ENCODE measurements at places on chromosomes 6 and 20.

DNA sequence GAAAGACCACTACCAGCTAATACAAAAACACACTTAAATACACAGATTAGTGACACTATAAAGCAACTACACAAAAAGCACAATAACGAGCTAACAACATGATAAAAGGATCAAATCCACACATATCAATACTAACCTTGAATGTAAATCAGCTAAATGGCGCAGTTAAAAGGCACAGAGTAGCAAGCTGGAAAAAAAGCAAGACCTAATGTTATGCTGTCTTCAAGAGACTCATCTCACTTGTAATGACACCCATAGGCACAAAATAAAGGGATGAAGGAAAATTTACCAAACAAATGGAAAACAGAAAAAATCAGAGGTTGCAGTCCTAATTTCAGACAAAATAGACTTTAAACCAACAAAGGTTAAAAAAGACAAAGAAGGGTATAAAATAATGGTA lies 86.3 kb downstream of the NUS1 start:
- no peak for DNase-seq

DNA sequence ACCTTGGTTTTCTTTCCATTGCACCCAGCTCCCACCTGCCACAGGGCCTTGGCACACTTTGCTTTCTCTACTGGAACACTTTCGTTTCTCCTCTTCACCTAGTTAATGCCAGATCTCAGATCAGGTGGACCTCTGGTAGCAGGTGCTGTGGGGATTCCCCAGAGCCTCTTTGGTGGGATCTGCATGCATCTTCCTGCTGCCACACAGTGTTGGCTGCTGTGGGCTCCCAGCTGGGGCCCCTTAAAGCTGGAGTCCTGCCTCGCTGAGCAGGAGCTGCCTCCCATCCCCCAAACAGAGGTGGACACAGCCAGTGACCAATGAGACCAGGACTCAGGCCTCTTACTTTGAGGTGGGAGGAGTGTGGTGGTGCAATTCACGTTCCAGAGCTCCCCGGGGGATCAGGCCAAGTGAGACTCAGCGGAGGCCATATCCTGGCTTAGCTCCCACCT lies 28.4 kb downstream of the CEBPB start:
- no peak for DNase-seq

- DNase-seq, result no peak
These were observed 182.7 kb downstream of the PHACTR1 start for GRCh38 chr6:12899046-12899833.

GRCh38 chr6:31737315-31737990 lies 1.1 kb upstream of the CLIC1 start:
- no peak for DNase-seq

GRCh38 chr6:166903500-166903899 lies 52.9 kb downstream of the RNASET2 start:
- no peak for DNase-seq

- DNase-seq, result no peak
These were observed 99.5 kb upstream of the THEMIS start for GRCh38 chr6:128000363-128000762.

DNA sequence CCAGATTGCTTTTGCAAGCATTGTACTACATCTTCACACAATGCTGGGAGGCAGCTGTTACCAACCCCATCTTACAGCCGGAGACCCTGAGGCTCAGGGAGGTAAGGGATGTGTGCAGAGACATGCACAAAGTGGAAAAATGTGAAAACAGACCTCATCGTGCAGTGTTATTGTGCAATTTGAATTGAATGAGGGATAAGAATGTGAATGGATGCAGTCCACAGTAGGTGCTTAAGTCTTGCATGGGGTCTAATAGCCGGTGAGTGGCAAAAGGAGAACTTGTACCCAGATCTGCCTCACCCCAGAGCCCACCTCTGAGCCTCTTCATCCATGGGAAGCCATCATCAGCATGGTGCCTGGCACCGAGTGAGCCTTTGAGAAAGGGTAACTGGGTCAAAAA lies 42.1 kb downstream of the SLC52A3 start:
- no peak for DNase-seq

DNA sequence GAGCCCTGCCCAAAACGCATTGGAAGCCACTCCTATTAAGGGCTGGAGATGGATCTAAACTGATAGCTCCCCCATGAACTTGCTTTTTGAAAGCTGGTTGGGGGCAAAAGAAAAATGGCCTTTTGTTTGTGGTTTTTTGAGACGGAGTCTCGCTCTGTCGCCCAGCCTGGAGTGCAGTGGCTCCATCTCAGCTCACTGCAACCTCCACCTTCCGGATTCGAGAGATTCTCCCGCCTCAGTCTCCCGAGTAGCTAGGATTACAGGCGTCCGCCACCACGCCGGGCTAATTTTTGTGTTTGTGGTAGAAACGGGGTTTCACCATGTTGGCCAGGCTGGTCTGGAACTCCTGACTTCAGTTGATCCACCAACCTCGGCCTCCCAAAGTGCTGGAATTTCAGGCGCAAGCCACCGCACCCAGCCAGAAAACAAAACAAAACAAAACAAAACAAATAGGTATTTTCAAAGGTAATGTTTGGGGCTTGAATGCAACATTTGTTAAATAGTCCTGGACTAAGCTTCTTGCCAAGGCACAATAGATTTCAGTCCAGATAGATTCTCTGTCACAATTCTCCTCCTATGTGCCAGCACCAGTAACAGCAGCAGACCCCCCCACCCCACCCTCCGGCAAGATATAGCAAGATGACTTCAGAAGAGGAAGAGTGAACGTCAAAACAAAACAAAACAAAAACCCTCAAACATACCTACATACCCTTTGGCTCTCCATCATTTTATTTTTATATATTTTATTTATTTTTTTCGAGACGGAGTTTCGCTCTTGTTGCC lies 26.5 kb upstream of the ABT1 start:
- no peak for DNase-seq

DNA sequence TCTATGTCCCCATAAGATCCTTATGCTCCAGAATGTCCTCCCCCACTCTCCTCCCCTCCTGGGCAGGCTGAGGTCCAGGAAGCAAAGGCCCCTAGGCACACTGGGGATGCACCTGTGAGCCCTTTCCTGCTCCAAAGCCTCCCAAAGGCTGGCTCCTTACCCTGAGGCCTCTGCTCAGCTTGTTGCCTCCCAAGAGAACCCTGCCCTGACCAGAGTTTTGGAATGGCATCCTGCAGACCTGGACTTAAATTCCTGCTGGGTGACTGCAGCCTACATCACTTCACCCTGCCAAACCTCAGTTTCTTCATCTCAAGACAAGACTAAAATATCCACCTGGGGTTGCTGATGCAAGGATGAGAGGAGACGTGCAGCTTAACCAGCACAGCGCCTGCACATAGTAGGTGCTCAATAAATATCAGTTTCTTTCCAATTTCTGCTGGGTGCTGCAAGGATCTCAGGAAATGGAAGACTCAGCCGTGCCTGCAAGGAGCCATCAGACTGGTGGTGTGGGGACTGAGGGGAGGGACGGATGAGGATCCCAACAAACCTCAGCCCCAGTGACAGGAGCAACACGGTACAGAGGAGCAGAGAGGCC lies 2.1 kb upstream of the LBP start:
- DNase-seq, result no peak

DNA sequence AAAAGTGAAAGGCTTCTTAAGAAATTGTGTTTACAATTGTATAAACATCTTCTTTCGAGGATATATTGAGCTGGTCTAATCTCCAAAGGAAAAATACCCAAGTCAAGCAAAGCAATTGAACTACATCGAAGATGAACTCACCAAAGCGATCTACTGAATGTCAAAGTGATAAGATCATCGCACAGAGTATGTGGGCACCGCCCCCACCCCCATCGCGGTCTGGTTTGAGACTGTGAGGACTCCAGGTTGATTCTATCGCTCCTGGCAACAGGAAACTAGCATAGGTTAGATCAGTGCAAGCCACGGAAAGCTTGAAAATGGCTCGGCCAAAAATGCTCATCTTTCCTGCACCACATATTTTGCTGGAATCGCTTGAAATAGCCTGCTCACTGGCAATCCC lies 133.2 kb upstream of the RPS6KA2 start:
- DNase-seq, result no peak

- no peak for DNase-seq
These were observed 60.6 kb upstream of the FAM184A start for GRCh38 chr6:119138906-119139541.

GRCh38 chr6:42973926-42974325 lies 5.1 kb downstream of the PEX6 start:
- DNase-seq, result no peak

- no peak for DNase-seq
These were observed 209.8 kb downstream of the TFAP2A start for GRCh38 chr6:10205120-10205519.

DNA sequence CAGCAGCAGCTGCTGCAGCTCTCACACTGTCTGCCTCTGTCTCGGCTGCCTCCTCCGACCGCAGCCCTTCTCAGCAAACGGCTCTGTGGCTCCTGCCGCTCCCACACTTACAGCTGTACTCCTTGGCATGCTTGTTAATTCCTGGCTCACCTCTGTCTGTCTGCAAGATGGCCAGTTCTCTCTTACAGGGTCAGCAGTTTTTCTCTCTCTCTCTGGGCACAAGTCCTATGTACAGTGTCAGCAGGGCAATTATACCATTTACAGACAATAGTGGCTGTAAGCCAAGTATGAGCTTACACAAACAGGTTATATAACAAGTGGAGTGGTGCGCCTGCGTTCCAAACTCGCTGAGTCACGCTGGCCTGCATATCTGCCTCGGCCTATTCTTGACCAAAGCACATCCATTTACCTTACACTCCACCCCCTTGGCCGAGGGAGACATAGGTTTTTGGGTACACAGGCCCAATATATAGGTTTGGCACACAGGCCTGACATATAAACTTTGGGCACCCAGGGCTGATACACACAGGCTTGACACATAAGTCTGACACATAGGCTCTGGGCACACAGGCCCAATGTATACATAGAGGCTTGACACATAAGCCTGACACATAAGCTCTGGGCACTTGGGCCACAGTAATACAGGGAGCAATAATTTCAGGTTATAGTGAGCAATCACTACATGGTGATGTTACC lies 4.4 kb downstream of the ZKSCAN3 start:
- DNase-seq, result peak; percentile 54

DNA sequence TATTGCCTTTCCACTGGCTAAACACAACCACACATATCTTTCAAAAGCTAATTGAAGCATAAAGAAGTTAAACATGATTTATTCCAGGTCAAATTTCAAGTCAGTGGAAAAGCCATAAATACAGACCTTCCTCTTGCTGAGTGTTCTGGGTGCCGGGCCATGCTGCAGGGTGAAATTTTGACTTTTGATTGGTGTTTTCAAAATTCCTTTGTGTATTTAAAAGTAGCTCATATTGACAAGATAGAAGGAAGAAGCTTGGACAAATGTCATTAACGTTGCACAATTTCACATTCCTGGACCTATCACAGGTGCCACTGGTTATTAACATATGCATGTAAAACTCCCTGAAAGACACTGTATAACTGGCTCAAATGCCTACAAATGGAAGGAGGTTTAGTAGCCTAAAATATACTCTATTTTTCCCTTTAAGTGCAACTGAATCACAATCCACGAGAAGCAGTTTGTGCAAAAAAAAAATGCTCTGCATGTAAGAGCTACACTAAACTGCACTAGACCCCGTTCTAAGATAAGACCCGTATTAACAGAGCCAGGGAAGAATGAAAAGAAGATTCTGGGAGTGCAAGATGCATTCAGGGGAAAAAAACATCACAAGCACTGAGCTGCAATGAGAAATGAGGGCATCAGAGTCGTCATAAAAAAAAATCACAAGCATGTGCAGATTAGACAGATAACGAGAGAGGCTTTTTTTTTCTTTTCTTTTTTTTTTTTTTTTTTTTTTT lies 30.4 kb downstream of the ATXN1 start:
- DNase-seq, result no peak

DNA sequence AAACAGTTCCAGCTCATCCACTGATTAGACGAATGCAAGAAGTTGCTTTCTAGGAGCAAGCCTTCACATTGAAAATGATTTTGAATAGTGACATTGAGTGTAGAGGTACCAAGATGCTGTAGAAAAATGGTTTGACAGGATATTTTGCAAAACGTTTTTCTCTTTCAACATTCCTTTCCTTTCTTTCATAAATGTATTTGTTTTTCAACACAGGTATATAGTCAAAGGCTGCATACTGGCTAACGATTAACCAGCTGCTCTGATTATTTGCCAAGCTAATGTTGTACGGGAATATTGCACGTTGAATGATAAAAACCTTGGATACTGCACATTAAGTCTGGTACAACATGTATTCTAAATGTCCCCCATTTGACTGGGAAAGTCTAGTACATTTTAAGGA lies 78.8 kb upstream of the TENT5A start:
- no peak for DNase-seq

DNA sequence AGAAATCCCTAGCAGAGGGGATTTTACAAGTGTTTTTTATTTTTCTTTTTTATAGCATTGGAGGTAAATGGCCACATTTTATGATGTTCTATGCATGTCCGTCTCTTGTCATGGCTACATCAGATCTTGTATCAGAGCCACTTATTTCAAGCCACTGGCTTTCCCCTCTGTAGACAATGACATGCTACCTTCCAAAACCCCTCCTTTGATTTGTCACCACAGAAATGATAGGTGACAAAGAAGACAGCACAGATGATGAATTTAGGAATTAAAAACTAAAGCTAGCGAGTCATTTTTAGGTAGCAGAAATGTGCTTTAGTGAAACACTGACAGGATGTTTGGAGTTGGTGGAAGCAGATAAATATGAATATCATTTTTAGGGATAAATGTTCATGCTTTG lies 20.8 kb downstream of the PLCB1 start:
- DNase-seq, result no peak

- DNase-seq, result peak; percentile 18
These were observed 514.0 kb upstream of the BTBD3 start for GRCh38 chr20:11403711-11404110.

DNA sequence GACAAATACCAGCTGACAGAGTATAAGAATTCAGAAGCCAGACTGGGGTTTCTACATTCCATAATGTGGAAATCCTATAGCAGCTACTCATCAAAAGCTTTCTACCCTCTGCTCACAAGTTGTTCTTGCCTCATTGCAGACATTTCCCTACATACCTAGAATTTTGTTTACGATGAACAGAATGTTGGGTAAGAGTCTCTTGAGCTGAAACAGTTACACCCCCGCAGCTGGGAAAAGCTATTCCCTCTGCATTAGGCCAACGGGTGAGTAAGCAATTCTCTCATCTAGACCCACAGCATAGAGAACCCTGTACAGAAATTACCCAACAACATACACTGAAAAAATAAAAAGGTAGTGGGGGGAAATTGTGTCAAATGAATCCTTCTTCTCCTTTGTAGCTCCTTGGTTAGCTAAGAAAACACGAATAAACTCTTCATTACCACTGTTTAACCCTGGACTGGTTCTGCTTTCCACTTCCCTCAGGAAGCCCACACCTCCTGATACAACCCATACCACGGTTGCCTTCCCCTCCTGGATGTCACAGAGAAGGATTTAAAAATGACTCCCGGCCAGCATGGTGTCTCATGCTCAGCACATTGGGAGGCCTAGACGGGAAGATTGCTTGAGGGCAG lies 215.0 kb upstream of the SHLD1 start:
- DNase-seq, result peak; percentile 97
